Pons (tissue), 1 donor: ENCODE measurements at places on chromosomes 1 and 21.

GRCh38 chr1:5706239-5706638 is 286.0 kb downstream of the NPHP4 start:
- no peak for DNase-seq

DNA sequence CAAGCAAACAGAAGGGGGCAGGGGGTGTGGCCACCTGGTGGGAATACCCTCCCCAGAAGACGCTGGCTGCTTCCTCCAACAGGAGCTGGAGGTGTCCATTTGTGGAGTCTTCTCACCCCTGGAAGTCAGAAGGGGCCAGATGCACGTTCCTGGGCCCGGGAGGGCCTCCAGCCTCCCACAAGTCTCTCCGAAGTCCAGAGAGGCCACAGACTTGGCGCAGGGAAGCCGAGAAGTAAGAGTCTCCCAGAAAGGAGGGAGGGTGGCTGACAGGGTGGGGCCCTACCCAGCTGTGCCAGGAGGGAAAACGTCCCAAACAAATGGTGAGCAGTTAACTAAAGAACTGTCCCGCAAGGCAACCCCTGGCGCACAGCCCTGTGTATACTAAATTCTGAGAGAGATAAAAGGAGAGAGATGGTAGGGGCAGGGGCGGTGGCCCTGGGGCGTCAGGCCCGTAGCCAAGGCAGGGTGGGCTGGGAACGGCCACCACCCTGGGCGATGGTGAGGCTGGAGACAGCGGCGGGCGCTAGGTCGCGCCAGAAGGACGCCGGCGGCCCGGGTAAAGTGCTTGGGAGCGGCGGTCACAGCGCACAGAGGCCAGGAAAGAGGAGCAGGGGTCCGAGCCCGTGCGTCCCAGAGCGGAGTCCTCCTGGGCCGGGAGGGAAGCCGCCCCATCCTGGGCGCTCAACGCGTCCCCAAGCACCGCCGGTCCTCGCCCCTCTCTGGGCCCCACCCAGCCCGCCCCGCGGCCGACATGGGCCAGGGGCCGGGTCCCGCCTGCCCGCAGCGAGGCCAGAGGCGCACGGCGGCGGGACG is 1.2 kb downstream of the CHD5 start:
- DNase-seq: no peak

DNA sequence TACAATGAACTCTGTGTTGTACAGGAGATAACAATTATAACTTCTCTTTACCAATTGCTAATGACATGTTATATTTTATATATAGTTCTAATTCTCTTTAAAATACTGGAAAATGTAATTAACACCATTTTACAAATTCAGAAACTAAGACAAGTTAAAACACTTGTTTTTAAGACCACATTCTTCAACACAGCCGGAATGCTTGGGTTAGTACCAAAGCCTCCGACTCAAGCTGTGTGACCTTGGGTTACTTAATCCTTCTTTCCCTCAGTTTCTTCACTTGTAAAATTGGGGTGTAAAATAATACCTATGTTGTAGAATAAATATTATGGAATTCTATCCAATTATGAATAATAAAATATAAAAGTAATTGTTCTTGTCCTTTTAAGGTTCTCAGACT is 378.7 kb downstream of the USH2A start:
- DNase-seq: no peak

GRCh38 chr1:74693473-74693872 is 19.9 kb upstream of the ERICH3 start:
- DNase-seq: no peak

DNA sequence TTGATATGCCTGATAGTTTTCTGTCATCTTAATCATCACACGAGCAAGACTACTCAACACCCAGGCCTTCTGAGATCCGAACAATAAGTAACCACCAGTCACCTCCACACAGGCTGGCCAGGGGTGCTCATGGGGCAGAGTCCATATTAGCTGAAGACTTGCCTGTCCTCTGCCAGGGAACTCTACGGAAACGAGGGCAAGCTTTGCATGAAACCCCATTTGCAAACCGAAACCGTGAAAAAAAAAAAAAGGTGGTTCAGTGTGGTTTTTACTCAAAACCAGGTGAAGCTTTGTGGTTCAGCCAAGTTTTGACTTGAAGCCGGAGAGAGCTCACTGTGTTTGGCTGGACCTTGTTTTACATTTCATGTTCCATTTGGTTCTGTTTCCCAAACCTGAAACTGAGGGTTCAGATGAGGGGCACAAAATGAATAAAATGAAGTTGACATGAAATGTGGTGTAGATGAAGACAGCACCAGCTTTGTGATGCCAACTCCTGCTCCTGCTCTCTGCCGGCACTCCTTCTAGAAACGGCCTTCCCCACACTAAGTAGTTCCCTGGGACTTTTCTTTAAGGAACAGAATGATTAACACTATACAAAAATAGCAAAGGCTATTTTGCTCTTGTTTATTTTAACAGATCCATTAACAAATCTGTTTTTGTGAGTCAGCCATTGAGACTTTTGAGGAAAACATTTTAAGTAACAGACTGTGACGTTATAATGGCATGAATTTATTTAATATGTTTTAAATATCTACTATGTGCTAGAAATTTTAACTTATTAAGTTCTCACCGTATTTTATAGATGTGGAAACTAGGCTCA is 74.7 kb downstream of the RUNX1 start:
- no peak for DNase-seq

GRCh38 chr1:179099891-179100290 is 18.0 kb downstream of the TOR3A start:
- DNase-seq: no peak

GRCh38 chr1:99268021-99268420 is 3.7 kb downstream of the PLPPR4 start:
- DNase-seq: no peak

- DNase-seq: no peak
These were observed 28.5 kb downstream of the DLGAP3 start for GRCh38 chr1:34900775-34901502.

GRCh38 chr1:78687914-78688313 is 38.3 kb downstream of the IFI44 start:
- no peak for DNase-seq

DNA sequence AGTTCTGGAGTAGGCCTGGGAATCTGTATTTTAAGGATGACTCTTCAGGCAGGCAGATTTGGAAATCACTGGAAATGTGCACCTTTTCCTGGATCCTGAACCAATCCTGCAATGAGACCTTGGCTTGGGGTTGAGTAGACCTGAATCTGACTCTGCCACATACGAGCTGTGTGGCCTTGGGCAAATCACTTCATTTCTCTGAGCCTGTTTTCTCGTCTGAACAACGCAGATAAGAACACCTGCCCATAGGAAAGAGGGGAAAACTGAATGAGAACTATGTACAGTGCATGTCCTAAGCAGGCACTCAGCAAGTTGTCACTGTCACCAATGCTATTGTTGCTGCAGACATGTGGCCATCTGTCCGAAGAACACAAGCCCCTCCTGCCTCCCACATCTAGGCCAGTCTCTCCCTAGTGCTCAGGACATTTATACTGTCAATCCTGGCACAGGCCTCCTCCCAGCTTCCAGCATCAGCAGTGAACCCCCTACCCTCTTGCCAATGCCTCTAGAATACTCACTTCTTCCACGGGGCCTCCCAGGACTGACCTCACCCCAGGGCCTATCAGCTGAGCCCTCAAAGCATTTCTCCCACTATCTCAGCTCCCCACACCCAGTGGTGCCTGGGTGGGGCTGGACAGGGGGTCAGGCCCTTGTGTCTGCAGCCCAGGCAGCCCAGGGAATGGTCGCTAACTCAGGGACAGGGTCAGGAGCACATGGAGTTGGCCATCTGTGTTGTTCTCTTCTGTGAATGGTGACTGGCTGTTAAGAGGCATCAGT is 88.8 kb upstream of the ZBTB40 start:
- DNase-seq: no peak
